ENCODE measurements at places on chromosomes 1 and 21. TPM values are rescaled to one million over a fixed set of nuclear protein-coding genes. Genes with fewer than 3 reads are reported as not detected.

GBP4 gene
- 0.55 TPM for total RNA-seq

LY9 gene
- total RNA-seq: not detected

NOTCH2 gene
- 159 TPM for total RNA-seq

SPRR2A gene
- not detected for total RNA-seq

ATP1A4 gene
- total RNA-seq: not detected

EFNA3 gene
- 1.4 TPM for total RNA-seq

KCNAB2 gene
- total RNA-seq: 0.69 TPM

FBXO2 gene
- total RNA-seq: 11.1 TPM

VSIG8 gene
- total RNA-seq: not detected

VANGL2 gene
- total RNA-seq: 17.7 TPM

SPATA46 gene
- not detected for total RNA-seq

PLA2G5 gene
- not detected for total RNA-seq

RGS4 gene
- total RNA-seq: 3.3 TPM

TAF13 gene
- 114 TPM for total RNA-seq
